GM10248 (cell line): ENCODE measurements at places on chromosomes 13 and 19.

DNA sequence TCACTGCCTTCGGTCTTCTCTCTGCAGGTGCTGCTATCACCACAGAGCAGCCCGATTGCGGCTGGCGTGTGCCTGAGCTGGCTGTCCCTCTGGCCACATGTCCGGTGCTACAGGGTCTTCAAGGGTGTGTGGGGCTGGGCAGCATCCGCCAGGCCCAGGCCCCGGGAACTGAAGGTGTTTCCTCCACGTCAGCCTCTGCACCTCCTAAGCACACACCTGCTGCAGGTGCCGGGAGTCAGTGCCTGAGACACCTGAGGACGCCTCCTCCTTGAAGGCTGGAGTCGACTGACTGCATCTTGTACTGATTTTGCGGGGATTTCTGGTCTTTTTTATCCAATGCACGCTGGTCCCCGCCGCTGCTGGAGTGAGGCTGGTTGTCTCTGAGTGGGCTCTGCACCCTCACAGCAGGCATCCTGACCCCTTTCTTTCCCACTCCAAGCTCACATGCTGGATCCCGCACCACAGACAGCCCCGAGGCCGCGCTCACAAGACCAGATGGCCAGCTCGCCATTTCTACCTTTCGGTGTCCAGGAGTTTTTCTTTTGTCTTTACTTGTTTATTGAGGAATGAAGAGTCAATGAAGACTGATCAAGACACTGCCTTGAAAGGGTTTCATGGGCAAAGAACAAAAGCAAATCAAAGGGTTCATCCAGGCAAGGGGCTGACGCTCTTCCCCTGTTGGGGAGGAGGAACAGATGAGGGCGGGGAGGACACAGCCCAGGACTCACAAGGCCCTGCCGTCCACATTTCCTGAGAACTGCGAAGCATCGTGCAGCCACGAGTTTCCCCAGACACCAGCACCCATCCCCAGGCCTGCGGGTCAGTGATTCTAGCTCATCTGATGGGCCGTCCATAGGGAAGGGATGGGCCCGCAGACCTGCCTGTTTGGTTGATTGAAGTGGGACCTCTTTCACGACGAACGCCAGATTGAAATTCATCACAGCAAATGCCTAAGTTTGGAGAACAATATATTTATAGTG lies 203.8 kb upstream of the SOX1 start:
- no peak for DNase-seq

DNA sequence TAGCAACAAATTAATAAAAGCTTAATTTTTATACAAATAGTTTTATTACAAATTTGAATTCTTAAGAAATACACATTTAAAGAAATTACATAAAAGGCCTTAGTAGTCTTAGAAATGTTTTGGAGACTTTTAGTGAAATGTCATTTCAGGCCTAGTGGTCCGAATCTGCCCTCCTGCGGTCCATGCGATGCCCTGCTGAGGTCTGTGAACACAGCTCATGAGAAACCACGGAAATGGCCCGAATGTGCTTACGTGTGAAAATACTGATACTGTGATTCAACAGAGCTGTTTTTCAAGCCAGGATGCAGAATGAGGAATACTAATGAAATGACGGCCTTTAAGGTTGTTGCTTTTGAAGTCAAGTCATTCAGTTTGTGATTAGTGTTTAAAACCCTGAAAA lies 157.9 kb downstream of the COL4A1 start:
- no peak for DNase-seq

DNA sequence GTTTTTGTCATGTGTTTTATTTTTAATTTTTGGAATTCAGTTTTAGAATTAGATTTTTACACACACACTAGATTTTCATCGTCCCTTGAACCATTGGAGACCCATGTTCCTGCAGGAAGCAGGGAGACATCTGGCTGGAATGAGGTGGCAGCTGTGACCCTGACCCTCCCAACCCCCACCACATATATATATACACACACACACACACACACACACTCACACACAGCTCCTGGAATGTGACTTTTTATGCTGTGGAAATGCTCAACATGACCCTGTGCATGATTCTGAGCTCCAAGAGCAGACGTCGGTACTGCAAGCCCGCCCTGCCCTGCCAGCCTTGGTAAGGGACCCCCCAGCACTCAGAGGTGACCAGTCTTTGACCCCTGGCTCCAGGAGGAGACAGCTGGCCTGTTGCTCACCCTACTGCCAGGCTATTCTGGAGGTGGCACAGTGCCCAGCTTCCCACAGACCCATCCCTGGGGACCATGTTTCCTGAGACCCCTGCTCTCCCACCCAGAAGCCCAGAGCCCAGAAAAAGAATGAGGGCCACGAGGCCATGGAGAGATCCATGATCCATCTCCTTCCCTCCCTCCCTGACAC lies 103.2 kb upstream of the VSTM2B start:
- DNase-seq: no peak

GRCh38 chr13:79547211-79548195 lies 66.5 kb downstream of the NDFIP2 start:
- DNase-seq: no peak
